ENCODE measurements at places on chromosomes 16 and 17.

DNA sequence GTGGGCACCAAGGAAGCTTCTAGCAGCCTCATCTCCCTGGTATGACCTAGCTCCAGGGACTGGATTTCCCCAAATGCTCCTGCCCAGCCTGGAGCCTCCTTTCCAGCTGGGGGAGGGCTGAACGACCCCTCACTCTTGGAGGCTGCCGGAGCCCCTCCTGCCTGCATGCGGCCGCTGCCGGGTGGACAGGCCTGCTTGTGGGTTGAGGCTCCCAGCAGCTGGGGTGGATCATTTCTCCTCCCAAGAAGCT, 213.6 kb downstream of the SEC14L1 start:
- no peaks in the 10 kb centered on the region for H3K36me3 ChIP-seq
- H3K27ac ChIP-seq: peak overlapping the region; percentile 28
- H3K4me3 ChIP-seq: no peak overlapping the region
- peaks cover 55% of the 10 kb centered on the region for H3K4me1 ChIP-seq
- DNase-seq: no peak
- H3K27me3 ChIP-seq: no peaks in the 10 kb centered on the region

- no peak overlapping the region for H3K27ac ChIP-seq
- peaks cover 8% of the 10 kb centered on the region for H3K27me3 ChIP-seq
- no peaks in the 10 kb centered on the region for H3K36me3 ChIP-seq
- no peaks in the 10 kb centered on the region for H3K4me1 ChIP-seq
Observed at GRCh38 chr17:79556271-79556670, 54.6 kb downstream of the RBFOX3 start.

GRCh38 chr16:3023415-3023668, 400 bp downstream of the HCFC1R1 start:
- peak overlapping the region; percentile 94 for H3K27ac ChIP-seq
- H3K27me3 ChIP-seq: no peaks in the 10 kb centered on the region
- peaks cover 21% of the 10 kb centered on the region for H3K36me3 ChIP-seq
- H3K4me1 ChIP-seq: peaks cover 8% of the 10 kb centered on the region
- H3K4me3 ChIP-seq: peak overlapping the region; percentile 88

DNA sequence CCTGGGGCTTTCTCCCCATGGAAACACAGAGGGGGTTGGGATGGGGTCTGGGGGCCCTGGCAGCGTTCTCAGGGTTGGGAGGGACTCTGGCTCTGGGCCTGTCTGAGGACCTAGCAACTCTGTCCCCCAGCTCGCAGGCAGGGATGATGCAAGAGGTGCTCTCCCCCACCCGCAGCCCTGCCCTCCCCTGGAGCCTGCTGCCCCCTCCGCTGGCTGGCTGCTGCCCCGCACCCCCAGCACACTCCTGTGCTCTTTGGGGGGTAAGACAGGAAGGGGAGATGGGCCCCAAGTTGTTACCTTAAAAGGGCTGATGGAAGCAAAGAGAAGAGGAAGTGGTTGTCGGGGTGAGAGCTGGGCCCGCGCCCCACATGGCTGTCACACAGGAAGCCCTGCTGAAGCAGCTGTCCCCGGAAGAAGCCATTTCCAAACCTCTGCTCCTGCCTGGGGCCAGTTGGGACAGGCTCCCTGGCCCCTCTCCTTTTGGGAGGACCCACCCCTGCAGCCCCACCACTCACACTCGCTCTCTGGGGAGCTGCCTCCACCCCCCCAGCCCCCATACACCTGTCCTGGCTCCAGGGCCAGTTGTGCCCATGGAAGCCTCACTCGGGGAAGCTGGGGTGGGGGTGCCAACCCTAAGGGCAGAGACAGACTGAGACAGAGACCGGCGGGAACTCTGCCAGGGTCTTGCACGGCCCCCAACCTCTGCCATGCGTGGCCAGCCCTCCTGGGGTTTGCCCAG, 2.5 kb downstream of the CORO1A start:
- no peak overlapping the region for H3K4me3 ChIP-seq
- peak; percentile 30 for DNase-seq
- H3K27ac ChIP-seq: no peak overlapping the region
- H3K36me3 ChIP-seq: peaks cover 6% of the 10 kb centered on the region
- no peaks in the 10 kb centered on the region for H3K27me3 ChIP-seq
- peaks cover 25% of the 10 kb centered on the region for H3K4me1 ChIP-seq

DNA sequence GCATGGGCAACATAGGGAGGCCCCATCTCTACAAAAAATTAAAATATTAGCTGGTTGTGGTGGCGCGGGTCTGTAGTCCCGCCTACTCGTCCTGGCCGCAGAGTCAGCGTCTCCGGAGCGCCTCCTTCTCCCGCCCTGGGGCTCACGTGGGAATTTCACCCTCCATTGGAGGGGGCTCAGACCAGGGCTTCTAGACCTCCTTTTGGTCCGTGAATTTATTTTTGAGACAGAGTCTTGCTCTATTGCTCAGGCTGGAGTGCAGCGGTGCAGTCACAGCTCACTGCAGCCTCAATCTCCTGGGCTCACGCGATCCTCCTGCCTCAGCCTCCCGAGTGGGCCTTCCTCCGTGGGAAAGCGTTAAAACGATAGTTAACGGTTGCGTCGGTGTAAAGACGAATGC, 394 bp upstream of the NME4 start:
- peak overlapping the region; percentile 68 for H3K4me3 ChIP-seq
- no peaks in the 10 kb centered on the region for H3K27me3 ChIP-seq
- peaks cover 17% of the 10 kb centered on the region for H3K36me3 ChIP-seq
- H3K4me1 ChIP-seq: peaks cover 7% of the 10 kb centered on the region
- H3K27ac ChIP-seq: peak overlapping the region; percentile 81
